Central memory CD8-positive, alpha-beta T cell (primary cell): ENCODE measurements at places on chromosomes 4 and X.

DNA sequence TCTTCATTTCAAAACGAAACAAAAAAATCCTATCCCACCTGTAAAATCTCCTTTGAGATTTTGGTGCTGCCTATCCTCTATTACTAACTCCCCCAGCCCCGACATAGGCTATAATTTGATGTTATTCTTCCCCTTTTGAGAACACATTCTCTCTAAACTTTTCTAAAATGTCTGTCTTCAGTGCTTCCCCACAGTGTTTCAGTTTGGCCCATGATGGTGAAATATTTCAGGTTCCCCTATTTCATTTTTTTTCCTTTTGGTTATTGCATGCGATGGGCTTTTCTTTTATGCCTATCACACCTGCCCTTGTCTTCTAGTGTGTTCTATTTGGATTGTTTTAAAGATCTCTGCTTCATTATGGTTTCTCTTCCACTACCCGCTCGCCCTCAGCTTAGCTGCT is 14.7 kb downstream of the BCORL1 start:
- H3K27ac ChIP-seq: no peak overlapping the region
- no peak for DNase-seq
- no peak overlapping the region for H3K4me3 ChIP-seq

GRCh38 chrX:41110801-41111625 is 25.8 kb downstream of the USP9X start:
- peaks cover 63% of the 10 kb centered on the region for H3K4me1 ChIP-seq
- peaks cover 9% of the 10 kb centered on the region for H3K36me3 ChIP-seq
- DNase-seq: no peak
- peak overlapping the region; percentile 8 for H3K4me3 ChIP-seq
- H3K27me3 ChIP-seq: no peaks in the 10 kb centered on the region

DNA sequence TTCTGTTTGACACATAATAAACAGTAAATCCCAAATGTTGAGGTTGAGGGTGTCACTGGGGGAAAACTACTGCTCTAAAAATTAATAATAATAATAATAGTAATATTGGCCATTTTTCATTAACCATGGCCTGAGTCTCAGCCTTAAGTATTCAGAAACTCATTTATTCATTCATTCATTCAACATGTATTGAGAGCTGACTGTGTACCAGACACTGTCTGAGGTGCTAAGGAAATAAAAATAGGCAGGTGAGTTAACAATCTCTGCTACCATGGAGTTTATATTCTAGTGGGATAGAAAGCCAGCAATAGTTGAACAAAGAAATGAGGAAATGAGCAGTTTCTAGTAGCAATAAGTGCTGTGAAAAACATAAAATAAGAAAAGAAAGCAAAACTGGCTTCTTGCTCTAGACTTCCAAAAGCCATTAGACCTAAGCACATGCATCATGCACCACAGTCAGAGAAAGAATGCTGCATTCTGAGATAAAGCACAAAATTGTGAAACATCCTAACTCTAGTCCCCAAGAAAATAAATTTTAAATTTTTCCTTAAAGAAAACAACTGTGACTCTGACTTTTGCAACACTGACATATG is 278.7 kb downstream of the RCHY1 start:
- no peaks in the 10 kb centered on the region for H3K36me3 ChIP-seq
- no peak for DNase-seq
- H3K27ac ChIP-seq: no peak overlapping the region
- H3K4me3 ChIP-seq: no peak overlapping the region
- no peaks in the 10 kb centered on the region for H3K27me3 ChIP-seq
- no peaks in the 10 kb centered on the region for H3K4me1 ChIP-seq

DNA sequence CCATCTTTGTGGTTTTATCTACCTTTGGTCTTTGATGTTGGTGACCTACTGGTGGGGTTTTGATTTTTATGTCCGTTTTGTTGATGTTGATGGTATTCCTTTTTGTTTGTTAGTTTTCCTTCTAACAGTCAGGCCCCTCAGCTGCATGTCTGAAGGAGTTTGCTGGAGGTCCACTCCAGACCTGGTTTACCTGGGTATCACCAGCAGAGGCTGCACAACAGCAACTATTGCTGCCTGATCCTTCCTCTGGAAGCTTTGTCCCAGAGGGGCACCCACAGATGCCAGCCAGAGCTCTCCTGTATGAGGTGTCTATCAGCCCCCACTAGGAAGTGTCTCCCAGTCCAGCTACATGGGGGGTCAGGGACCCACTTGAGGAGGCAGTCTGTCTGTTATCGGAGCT is 199.3 kb upstream of the WDFY3 start:
- no peak overlapping the region for H3K4me3 ChIP-seq
- no peaks in the 10 kb centered on the region for H3K4me1 ChIP-seq
- no peaks in the 10 kb centered on the region for H3K36me3 ChIP-seq
- no peaks in the 10 kb centered on the region for H3K27me3 ChIP-seq

DNA sequence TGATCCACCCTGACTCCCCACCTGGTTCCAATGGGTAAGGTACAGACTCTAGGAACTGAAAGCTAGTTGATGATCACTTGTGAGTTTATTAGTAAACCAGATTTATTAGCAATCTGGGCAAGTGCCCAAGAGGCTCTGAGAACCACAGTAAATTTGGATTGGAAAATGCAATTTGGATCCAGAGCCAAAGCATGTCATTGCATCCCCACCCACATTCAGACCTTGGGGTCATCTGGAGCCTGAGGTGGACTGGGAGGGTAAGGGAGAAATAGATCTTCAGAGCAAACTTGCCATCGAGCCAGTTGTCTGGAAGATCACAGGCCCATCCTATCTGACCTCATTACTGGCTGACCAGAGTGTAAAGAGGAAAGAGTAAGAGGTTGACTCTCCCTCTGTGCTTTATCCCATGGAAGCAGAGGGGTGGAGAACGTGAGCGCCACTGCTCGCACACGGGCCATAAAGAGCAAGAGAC is 78.7 kb upstream of the RASGEF1B start:
- no peaks in the 10 kb centered on the region for H3K4me1 ChIP-seq
- H3K27me3 ChIP-seq: no peaks in the 10 kb centered on the region
- H3K4me3 ChIP-seq: no peak overlapping the region
- DNase-seq: no peak
- no peak overlapping the region for H3K27ac ChIP-seq
- H3K36me3 ChIP-seq: no peaks in the 10 kb centered on the region

- DNase-seq: no peak
- H3K36me3 ChIP-seq: no peaks in the 10 kb centered on the region
- no peak overlapping the region for H3K27ac ChIP-seq
- H3K27me3 ChIP-seq: no peaks in the 10 kb centered on the region
- H3K4me1 ChIP-seq: no peaks in the 10 kb centered on the region
Measured at GRCh38 chr4:93865650-93866049, 37.1 kb downstream of the ATOH1 start.

DNA sequence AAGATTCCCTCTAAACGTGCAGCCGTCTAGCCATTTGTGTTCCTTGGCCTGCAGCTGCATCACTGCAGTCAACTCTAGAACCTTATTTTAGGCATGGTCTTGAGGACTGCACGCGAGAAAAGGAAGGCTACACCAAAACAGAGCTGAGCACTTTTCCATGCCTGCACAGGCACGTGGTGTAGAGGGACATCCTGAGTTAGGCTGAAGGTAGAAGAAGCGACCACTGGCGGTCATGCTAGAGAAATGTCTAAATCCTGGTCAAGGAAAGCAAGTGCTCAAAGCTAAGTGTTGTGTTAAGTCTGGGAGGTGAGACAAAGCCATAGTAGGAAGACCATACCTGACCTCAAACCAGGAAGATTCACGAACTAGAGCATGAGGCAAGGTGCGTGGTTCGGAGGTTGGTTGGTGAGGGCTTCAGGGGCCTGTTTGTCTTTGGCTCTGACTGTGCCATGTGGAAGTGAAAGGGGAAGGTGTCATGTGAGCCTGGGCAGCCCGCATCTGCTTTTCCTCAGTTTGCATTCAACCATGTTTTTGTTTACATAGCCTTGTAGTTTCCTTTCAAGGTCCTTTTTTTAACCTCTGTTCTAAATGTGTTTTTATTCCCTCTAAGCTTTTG is 203.8 kb downstream of the AASDH start:
- H3K27ac ChIP-seq: no peak overlapping the region
- no peak overlapping the region for H3K4me3 ChIP-seq
- no peak for DNase-seq
- peaks cover 24% of the 10 kb centered on the region for H3K27me3 ChIP-seq

DNA sequence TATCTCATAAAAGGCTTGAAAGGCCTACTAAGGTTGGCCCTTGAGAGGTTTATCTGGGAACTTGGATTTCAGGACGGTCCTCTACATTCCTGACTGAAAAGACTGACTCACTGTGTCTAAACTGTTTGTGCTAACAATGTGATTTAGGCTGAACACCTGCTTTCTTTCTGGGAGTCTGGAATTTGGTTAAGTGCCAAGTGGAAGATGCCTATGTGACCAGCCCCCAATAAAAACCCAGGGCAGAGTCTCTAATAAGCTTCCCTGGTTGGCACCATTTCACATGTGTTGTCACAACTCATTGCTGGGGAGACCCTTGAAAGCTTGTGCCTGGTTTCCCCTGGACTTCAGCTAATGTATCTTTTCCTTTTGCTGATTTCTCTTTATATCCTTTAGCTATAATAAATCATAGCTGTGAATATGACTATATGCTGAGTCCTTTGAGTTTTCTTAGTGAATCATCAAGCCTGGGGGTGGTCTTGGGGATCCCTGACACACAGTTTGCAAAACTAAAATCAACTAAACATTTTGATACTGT is 55.1 kb downstream of the GPR82 start:
- H3K27me3 ChIP-seq: no peaks in the 10 kb centered on the region
- H3K4me1 ChIP-seq: peaks cover 6% of the 10 kb centered on the region
- peaks cover 3% of the 10 kb centered on the region for H3K36me3 ChIP-seq
- H3K4me3 ChIP-seq: no peak overlapping the region
- H3K27ac ChIP-seq: no peak overlapping the region
- DNase-seq: no peak

DNA sequence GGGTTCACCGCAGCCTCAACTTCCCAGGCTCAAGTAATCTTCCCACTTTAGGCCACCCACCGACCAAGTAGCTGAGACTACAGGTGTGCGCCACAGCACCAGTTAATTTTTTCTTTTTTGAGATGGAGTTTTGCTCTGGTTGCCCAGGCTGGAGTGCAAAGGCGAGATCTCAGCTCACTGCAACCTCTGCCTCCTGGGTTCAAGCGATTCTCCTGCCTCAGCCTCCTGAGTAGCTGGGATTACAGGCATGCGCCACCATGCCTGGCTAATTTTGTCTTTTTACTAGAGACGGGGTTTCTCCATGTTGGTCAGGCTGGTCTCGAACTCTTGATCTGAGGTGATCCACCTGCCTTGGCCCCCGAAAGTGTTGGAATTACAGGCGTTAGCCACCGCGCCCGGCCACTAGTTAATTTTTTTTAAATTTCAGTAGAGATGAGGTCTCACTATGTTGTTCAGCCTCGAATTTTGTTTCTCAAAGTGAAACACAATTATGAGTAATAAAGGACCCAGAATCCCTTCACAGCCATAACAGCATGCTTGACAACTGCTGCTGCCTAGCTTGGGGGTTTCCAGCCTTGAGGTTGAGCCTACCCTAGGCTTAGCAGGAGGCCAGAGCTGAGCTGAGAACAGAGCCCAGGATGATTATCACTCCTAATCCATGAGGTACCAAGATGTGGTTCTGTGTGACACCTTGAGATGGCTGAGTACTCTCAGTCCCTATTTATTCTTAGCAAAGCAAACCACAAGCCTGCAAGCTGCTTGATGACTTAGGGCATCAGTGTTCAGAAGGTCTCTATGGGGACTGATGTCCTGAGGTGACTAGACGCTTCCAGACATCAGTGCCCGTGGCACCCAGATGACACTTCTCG is 41.6 kb upstream of the NKRF start:
- peaks cover 53% of the 10 kb centered on the region for H3K36me3 ChIP-seq
- peak; percentile 57 for DNase-seq
- peak overlapping the region; percentile 64 for H3K4me3 ChIP-seq
- no peaks in the 10 kb centered on the region for H3K27me3 ChIP-seq

- no peak for DNase-seq
- peaks cover 1% of the 10 kb centered on the region for H3K36me3 ChIP-seq
- no peak overlapping the region for H3K4me3 ChIP-seq
- H3K27me3 ChIP-seq: no peaks in the 10 kb centered on the region
- no peak overlapping the region for H3K27ac ChIP-seq
- no peaks in the 10 kb centered on the region for H3K4me1 ChIP-seq
Measured at GRCh38 chr4:10811991-10812390, 127.4 kb upstream of the CLNK start.

GRCh38 chr4:74450298-74450683 is 5.4 kb downstream of the AREG start:
- peaks cover 3% of the 10 kb centered on the region for H3K4me1 ChIP-seq
- H3K27ac ChIP-seq: no peak overlapping the region
- no peak overlapping the region for H3K4me3 ChIP-seq
- peaks cover 23% of the 10 kb centered on the region for H3K27me3 ChIP-seq

- no peaks in the 10 kb centered on the region for H3K27me3 ChIP-seq
- no peak overlapping the region for H3K4me3 ChIP-seq
- no peak for DNase-seq
- no peaks in the 10 kb centered on the region for H3K36me3 ChIP-seq
- H3K27ac ChIP-seq: no peak overlapping the region
Measured at GRCh38 chr4:154942176-154942575, 161.1 kb downstream of the RBM46 start.

DNA sequence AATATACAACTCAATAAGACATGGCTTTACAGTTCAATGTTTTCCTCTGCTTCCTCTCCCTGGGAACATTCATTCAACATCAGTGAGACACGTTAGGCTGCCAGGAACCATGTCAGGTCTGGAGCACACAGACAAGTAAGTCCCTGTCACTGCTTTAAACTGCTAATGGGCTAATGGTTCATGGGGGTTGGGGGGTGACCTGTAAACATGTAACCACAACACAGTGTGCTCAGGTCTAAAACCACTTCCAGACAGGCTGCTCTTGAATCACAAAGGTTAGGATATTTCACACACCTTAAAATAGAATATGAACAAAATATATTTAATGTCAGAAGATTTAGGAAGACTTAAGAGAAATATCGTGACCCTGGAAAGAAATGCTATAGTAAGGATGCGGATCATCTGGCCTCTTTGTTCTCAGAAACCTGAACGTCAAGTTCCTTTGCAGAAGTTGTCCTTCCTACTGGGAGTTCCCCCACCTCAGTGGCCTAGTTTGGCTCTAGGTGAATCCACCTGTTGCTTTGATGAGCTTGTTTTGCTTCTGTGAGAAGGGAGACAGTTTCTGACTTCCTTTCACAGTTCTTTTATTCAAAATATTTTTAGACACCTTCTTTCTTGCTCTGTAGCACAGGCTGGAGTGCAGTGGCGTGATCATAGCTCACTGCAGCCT is 359.9 kb downstream of the UNC5C start:
- H3K4me1 ChIP-seq: no peaks in the 10 kb centered on the region
- H3K36me3 ChIP-seq: no peaks in the 10 kb centered on the region
- H3K27me3 ChIP-seq: no peaks in the 10 kb centered on the region
- no peak overlapping the region for H3K4me3 ChIP-seq

GRCh38 chr4:917466-917865 is 14.7 kb downstream of the GAK start:
- H3K4me1 ChIP-seq: peaks cover 64% of the 10 kb centered on the region
- no peaks in the 10 kb centered on the region for H3K27me3 ChIP-seq
- peaks cover 15% of the 10 kb centered on the region for H3K36me3 ChIP-seq
